A549 treated with Mapracorat at 1 μM for 4 hours (cell line): ENCODE measurements at places on chromosomes 1 and 21. TPM values are rescaled to one million over a fixed set of nuclear protein-coding genes. Genes with fewer than 3 reads are reported as not detected.

Gene SEC16B
- total RNA-seq: 0.65 to 1.3 TPM (median 1.2 TPM) in 5 replicates

Gene TOMM20
- total RNA-seq: 105 to 115 TPM (median 114 TPM) in 5 replicates

Gene AMY1C
- not detected in 5 replicates for total RNA-seq

Gene LCE5A
- not detected in 5 replicates for total RNA-seq

Gene FCER1A
- not detected in 5 replicates for total RNA-seq

Gene KCNE1
- total RNA-seq: 0.06 to 0.15 TPM (median 0.08 TPM) in 3 of 5 replicates, not detected in the others

Gene ZRANB2
- 18.0 to 25.5 TPM (median 24.9 TPM) in 5 replicates for total RNA-seq

Gene NUF2
- 22.9 to 29.3 TPM (median 27.2 TPM) in 5 replicates for total RNA-seq

Gene ACOT11
- total RNA-seq: 1.7 to 2.5 TPM (median 2.3 TPM) in 5 replicates

Gene KIF26B
- 0.01 to 0.10 TPM (median 0.04 TPM) in 5 replicates for total RNA-seq

Gene GCSAML
- total RNA-seq: not detected in 5 replicates

Gene CA6
- total RNA-seq: not detected in 5 replicates

Gene CDCA8
- 46.5 to 50.2 TPM (median 48.0 TPM) in 5 replicates for total RNA-seq

Gene CFAP107
- not detected in 5 replicates for total RNA-seq

Gene TRABD2B
- 2.4 to 3.5 TPM (median 2.8 TPM) in 5 replicates for total RNA-seq

Gene RXRG
- total RNA-seq: not detected in 5 replicates

Gene GPR37L1
- total RNA-seq: 0.10 to 0.16 TPM (median 0.15 TPM) in 5 replicates

Gene MRPL39
- 32.7 to 40.5 TPM (median 34.9 TPM) in 5 replicates for total RNA-seq

Gene CD5L
- not detected in 5 replicates for total RNA-seq

Gene CFHR4
- total RNA-seq: not detected in 5 replicates

Gene SLFNL1
- total RNA-seq: 0.04 TPM in 1 of 5 replicates, not detected in the others

Gene CFHR2
- not detected in 5 replicates for total RNA-seq

Gene KRTAP13-2
- not detected in 5 replicates for total RNA-seq

Gene TP73
- 0.59 to 0.87 TPM (median 0.75 TPM) in 5 replicates for total RNA-seq

Gene TINAGL1
- 0.27 to 0.77 TPM (median 0.51 TPM) in 5 replicates for total RNA-seq

Gene FTCD
- not detected in 5 replicates for total RNA-seq

Gene LCA5L
- total RNA-seq: 1.7 to 1.9 TPM (median 1.8 TPM) in 5 replicates

Gene DHCR24
- 38.7 to 50.1 TPM (median 44.8 TPM) in 5 replicates for total RNA-seq

Gene SERPINC1
- not detected in 5 replicates for total RNA-seq

Gene CBR3
- total RNA-seq: 10.7 to 14.1 TPM (median 13.5 TPM) in 5 replicates

Gene KCNA3
- total RNA-seq: not detected in 5 replicates

Gene TPTE
- total RNA-seq: not detected in 5 replicates

Gene IL19
- 0.13 TPM in 1 of 5 replicates, not detected in the others for total RNA-seq

Gene S100B
- not detected in 5 replicates for total RNA-seq

Gene AIM2
- not detected in 5 replicates for total RNA-seq

Gene PRRC2C
- total RNA-seq: 60.1 to 74.6 TPM (median 73.4 TPM) in 5 replicates

Gene ERG
- total RNA-seq: 0.06 TPM in 1 of 5 replicates, not detected in the others

Gene ERI3
- 47.0 to 59.3 TPM (median 57.8 TPM) in 5 replicates for total RNA-seq

Gene C1orf87
- total RNA-seq: not detected in 5 replicates

Gene CFAP57
- total RNA-seq: 0.22 to 0.65 TPM (median 0.39 TPM) in 5 replicates

Gene OR2L2
- not detected in 5 replicates for total RNA-seq

Gene PTAFR
- total RNA-seq: 0.09 to 0.24 TPM (median 0.18 TPM) in 5 replicates
